ENCODE measurements at places on chromosomes 16 and 17. TPM values are rescaled to one million over a fixed set of nuclear protein-coding genes. Genes with fewer than 3 reads are reported as not detected.

FDXR gene
- total RNA-seq = 35.5 TPM

DNA sequence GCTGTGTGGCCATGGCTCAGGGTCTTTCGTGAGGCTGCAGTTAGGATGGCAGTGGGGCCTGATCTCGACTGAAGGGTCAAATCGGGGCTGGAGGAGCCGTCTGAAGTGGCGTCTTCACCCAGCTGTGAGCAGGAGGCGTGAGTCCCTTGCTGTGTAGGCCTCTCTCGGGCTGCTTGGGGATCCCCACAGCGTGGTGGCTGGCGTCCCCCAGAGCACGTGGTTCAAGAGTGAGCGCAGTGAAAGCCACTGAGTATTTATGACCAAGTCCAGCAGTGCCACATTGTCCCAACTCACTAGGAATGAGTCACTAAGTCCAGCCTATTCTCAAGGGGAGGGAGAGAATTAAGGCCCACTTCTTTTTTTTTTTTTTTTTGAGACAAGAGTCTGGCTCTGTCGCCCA is 11.7 kb upstream of the TCF25 start:
- no peak for DNase-seq

GRCh38 chr16:81595629-81596292 is 151.2 kb downstream of the CMIP start:
- no peak for DNase-seq

GRCh38 chr17:71935341-71935740 is 185.5 kb upstream of the SOX9 start:
- DNase-seq = no peak

DNA sequence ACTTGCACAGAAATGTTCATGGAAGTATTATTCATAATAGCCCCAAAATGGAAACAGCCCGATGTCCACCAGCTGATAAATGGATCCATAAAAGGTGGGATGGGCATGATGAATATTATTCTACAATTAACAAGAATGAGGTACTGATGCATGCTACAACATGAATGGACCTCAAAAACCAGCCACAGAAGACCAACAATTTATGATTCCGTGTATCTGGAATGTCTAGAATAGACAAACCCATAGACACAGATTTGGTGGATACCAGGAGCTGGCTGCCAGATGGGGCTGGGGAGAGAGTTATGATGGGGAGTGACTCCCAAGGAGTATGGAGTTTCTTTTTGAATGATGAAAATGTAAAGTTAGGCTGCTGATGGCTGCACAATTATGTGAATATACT is 10.8 kb upstream of the NAGLU start:
- no peak for DNase-seq

- DNase-seq = peak; percentile 63
These were observed 330.0 kb upstream of the PMFBP1 start for GRCh38 chr16:72501739-72502593.

Data from activated CD8-positive, alpha-beta T cell treated with anti-CD3 and anti-CD28 coated beads, Interleukin-2, amount 10 ng/mL, durations not matched to agents 7 days and 5 days (primary cell).